ENCODE measurements at places on chromosomes 1 and 21.

GRCh38 chr21:34924771-34925419, 124.2 kb downstream of the RUNX1 start:
- no peak for DNase-seq

DNA sequence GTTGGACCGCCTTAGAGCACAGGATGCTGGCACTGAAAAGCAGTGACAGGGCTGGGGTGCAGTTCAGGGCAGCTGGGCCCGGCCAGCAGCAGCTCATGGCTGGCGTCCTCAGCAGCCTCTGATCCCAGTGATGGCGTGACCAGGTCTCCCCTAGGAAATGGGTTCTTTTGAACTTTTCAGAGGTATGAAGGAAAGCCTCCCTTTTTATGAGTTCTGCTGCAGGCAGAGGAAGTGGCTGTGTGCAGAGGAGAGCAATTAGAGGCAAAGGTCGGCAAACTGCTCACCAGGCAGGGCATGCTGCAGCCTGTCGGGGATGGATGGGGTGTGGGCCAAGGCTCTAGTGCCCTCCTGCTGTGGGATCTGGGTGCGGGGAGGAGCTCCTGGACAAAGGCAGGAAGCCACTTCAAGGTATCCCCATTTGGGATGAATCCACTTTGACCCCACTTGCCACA, 45.6 kb upstream of the RAB4A start:
- no peak for DNase-seq

DNA sequence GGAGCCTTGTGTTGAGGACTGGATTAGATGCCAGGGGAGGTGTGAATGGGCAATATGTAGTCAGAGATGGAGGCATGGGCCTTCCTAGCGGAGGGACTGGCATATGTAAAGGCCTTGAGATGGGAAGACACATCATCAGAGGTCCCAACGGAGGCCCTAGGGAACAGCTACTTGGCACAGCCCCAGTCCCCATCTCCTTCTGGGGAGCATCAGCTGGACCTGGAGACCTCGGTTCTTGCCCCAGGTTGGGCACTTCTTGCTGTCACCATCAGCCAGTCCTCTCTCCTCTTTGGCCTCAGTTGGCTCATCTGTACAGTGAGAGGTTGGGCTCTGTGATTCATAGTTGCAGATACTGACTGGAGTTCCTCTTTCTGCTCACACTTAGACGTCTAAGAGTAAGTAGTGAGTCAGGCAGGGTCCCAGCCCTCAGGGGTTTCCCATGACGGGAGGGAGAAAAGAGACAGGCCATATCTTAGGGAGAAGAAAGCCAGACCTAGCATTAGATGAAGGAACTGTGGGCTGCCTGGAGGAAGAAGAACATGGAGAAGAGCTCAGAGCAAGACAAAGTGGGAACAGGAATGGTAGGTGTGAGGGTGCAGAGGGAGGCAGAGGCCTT, 3.4 kb upstream of the MARCKSL1 start:
- peak; percentile 33 for DNase-seq

- DNase-seq, result no peak
Measured at GRCh38 chr21:45829668-45830067, 151.9 kb upstream of the COL6A1 start.

DNA sequence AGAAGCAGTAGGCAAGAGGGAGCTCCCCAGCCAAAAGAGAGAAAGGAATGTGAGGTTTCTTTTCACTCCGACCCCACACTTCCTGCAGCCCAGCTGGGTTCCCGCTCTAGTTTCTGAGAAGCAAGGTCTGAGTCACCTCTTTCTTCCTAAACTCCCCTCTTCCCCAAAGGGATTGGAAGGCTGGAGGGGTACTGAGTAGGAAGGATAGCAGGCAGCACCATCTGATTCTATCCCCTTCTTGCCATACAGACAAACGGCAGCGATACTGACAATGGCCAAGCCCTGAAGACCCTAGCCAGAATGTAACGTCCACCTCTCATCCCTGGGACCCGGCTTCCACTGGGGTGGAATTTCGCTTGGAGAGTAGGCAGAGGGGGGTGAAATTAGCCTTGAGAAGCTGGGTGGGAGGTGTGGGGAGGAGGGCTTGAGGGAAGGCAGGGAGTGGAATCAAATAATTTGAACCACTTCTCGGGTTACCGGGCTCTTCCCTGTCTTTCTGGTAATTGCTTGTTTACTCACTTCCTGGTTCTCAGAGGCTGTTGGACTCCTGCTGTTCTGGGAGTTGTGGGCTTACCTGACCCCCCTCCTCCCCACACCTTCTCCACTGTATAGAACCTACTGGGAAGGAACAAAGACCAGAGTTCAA, 13.2 kb downstream of the IER5 start:
- peak; percentile 78 for DNase-seq

DNA sequence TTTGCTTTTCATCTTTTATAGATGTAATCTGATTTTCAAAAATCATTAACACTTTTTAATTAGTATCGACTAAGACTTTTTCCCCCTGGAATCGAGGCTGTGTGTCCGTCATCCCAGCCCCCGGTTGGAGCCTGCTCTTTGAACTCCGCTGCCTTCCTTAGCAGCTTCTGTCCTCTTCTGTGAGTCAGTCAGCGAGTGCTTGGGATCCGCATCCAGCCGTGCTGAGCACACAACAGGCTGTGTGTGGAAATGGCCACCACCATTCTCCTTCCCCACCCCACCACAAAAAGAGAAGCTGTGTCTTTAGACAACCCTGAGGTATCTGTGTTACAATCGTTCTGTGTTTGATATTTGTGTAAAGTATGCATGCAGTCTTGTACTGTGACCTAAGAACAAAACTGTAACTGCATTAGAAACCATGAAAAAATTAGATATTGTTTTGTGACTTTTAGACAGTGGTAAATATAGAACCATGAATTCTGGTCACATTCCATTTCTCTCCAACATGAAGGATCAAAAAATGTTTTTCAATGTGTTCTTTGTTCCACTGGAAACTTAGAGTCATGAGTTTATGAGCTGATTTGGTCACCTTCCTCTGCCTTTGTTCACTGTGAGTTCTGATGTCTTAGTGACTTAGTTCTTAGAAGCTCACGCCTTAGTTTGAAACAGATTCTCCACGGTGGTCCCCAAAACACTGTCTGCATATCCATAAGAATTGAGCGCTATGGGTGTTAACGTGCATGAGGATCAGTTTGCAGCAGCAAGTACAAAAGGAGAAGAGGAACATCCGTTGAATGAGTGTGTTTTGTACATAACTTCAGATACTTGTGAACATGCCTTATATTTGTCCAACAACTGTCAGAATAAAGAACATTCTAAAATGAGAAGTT, 64.7 kb downstream of the VPS26C start:
- no peak for DNase-seq

- DNase-seq, result peak; percentile 80
Measured at GRCh38 chr1:8477166-8477982, 159.5 kb downstream of the SLC45A1 start.

DNA sequence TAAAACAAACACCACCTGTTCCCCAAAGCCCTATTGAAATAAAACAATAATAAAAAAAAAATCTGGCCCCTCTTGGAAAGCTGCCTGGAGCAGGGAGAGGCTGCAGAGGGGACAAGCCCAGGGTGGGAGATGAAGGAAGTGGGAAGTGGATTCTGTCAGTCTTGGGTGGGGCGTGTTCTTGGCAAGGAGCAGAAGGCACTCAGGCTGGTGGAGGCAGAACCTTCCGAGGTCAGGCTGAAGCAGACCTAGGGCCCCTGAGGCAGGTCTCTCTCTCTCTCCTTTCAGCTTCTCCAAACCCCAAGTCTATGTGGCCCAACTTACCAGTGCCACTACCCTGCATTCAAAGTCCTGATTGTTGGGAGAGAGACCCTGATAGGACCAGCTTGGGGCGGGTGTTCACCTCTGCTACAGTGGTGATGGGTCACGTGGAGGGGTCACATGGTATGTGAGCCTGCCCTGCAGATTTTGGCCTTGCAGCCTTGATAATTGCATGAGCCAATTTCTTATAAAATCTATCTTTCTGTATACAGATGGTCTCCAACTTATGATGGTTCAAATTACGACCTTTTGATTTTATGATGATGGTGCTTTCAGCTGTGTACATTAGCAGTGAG, 145.4 kb upstream of the C1orf174 start:
- no peak for DNase-seq

- peak; percentile 28 for DNase-seq
Measured at GRCh38 chr1:228735871-228736586, 750 bp downstream of the RHOU start.

GRCh38 chr21:39630827-39631226, 18.1 kb downstream of the B3GALT5 start:
- peak; percentile 42 for DNase-seq
